Activated naive CD4-positive, alpha-beta T cell (primary cell): ENCODE measurements at places on chromosomes 1 and 21.

DNA sequence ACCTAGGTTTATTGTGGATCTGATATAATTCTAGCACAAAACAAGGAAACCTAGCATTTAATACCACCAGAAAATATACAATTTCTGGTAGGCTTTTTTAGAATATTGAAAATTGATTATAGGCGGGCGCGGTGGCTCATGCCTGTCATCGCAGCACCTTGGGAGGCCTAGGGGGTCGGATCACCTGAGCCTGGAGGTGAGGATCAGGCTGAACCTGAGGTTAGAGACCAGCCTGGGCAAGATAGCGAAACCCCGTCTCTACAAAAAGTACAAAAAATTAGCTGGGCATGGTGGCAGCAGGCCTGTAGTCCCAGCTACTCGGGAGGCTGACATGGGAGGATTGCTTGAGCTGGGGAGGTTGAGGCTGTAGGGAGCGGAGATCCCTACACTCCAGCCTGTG lies 948 bp upstream of the COP1 start:
- no peak for DNase-seq

DNA sequence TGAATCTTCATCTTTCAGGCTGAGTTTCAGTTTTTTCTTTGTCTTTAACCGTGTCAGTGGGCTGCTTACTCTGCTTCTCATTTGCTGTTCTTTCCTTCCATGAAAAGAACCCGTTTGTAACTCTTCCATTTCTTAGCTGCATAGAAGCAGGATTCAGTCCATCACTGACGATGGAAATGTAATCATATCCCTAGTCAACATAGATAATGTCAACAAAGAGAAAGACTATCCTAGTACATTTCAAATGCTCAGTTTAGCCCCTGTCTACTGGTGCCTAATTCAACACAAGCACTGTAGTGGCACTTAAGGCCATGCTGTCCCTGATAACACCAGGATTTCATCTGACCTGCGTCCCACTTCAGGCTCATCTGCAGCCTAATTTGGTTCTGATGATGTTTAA lies 376 bp downstream of the GBP1 start:
- no peak for DNase-seq

- DNase-seq, result no peak
These were observed 58.9 kb downstream of the TGFBR3 start for GRCh38 chr1:91827087-91827458.

DNA sequence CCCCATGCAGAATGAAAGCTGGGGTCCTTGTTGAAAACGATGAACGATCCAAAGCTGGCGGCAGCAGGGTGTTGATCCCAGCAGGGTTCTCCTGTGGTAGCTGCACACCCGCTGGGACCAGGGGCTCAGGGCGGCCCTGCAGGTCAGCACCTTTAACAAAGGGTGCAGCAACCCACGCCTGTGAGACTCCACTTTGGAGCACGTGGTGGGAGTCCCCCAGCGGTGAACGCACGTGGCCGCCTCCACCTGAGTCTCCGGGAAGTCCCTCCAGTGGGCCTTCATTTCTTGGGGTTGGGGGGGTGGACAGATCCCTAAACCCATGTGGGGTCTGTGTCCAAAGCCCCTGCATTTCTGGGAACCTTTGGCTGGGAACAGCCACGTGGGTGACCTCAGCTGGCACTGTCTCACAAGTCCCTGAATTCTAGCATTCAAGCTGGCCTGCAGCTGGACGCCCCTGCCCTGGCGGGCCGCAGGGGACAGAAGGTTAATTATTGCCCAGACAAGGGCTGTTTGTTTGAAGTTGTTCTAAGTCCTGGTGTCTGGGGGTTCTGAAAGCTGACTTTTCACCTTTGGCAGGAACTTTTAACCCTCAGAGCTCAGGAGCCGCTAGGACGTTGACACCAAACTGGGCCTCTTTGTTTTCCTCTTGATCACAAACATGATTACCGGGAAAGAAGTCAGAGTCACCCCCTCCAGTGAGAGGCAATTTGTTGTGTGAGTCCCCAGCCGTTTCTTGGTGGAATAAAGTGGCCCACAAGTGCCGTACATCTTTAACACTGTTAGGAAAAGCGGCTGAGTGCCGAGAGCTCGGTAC lies 64.5 kb downstream of the COL18A1 start:
- DNase-seq, result no peak

GRCh38 chr1:147804942-147805723 lies 44.7 kb upstream of the GJA5 start:
- no peak for DNase-seq

GRCh38 chr1:12130466-12131130 lies 36.2 kb upstream of the TNFRSF1B start:
- DNase-seq, result no peak

DNA sequence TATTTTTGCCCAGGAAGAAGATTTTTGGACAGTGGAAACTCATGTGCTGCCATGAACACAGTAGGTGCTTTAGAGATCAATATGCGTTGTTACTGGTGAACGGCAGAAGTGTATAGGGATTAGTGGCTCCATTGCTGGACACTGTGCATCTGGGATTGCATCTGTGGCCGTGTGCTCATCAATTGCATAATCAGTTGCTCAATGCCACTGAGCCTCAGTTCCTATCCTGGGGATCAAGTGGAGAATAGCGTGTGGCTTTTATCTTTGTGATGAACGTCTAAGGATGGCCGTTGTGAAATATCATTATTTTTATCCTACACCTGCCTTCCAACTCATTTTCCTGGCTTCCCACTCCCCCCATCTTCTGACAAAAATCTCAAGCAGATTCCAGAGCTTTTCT lies 5.4 kb downstream of the TNN start:
- DNase-seq, result no peak

DNA sequence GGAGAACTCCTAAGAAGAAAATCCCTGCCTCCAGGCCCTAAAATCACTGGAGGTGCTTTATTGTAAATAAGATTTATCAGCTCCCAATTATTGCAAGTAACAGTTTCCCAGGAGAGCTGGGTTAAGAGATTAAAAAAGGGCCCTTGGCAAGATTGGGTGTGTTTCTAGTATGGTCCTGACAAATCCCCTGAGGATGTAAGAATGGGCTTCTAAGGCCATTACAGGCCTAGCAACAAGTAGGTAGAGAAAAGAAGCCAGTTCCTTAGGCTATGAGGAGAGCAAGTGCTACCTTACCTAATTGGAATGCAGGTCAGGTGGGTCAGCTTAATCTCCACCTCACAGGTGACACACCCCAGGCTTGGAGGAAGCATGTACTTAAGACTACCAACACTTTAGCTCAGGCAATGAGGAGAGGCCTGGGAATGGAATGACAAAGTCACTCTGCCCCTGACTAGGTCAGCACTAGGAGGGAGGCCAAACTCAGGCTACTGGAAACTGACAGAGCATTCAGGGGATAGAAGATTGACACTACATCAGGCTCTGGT lies 6.8 kb upstream of the OTUD7B start:
- DNase-seq, result no peak

DNA sequence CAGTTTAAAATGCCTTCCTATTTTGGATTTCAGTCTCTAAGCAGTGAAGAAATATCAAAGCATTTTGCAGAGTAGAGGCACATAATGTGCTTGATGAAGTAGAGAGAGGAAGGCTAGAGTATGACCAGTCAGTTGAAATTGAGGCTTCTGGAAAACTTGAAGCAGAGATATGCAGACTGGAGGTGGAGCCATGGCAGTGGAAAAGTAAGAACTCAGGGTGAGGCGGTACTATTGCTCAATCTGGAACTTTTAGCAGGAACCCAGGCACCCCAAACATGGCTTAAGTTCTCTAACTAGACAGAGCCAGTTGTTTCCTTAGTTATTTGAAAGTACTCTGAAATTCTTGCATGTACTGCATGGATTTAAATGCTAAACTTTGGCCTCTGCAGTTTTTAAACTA lies 288.6 kb downstream of the HHAT start:
- no peak for DNase-seq

DNA sequence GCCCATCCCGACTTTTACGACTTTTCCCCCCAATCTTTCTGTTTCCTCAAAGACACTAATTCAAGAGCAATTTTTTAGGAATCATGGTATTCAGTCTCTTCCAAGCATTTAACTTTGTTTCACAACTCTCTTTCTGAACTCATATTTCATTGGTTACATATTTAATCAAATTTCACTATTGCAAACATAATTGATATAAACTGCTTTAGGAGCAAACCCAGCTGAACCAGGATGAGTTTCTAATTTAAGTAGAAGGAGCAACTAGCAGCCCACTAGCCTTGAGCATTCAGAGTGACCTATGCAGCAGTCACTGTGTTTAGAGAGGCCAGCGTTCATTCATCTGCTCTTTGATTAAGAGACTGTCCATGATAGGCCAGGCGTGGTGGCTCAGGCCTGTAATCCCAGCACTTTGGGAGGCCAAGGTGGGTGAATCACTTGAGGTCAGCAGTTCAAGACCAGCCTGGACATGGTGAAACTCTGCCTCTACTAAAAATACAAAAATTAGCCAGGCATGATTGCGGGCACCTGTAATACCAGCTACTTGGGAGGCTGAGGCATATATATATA lies 1.8 kb downstream of the CELA2B start:
- DNase-seq, result no peak

GRCh38 chr1:60575326-60575977 lies 501.9 kb upstream of the C1orf87 start:
- no peak for DNase-seq

GRCh38 chr1:175408986-175409385 lies 216.4 kb upstream of the KIAA0040 start:
- DNase-seq, result no peak

GRCh38 chr1:206932177-206932576 lies 10.4 kb upstream of the FCMR start:
- DNase-seq, result no peak

DNA sequence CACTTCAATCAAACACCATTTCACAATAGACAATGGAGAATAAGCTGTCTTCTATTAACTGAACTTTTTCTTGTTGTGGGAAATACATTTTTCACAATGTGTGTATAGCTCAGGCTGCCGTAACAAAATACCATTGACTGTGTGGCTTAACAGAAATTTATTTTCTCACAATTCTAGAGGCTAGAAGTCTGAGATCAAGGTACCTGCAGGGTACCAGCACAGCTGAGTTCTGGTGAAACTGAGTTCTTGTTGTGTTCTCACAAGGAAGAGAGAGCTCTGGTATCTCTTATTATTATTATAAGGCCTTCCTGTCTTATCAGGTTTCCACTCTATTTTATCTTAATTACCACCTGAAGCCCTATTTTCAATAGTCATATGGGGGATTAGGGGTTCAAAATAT lies 15.4 kb downstream of the ST7L start:
- no peak for DNase-seq

GRCh38 chr1:12001249-12001917 lies 17.9 kb upstream of the MIIP start:
- DNase-seq, result no peak

- DNase-seq, result no peak
These were observed 33.6 kb upstream of the FOXE3 start for GRCh38 chr1:47382399-47382983.

- no peak for DNase-seq
These were observed 39.1 kb upstream of the KIF21B start for GRCh38 chr1:201062511-201063091.

GRCh38 chr1:14698314-14698713 lies 99.8 kb downstream of the KAZN start:
- DNase-seq, result no peak

GRCh38 chr1:54287801-54288211 lies 87.8 kb downstream of the MRPL37 start:
- no peak for DNase-seq

- DNase-seq, result no peak
These were observed 10.4 kb upstream of the SPATC1L start for GRCh38 chr21:46194374-46195334.

GRCh38 chr21:27082431-27083010 lies 115.6 kb upstream of the ADAMTS5 start:
- no peak for DNase-seq

GRCh38 chr21:16071092-16071491 lies 341.3 kb downstream of the USP25 start:
- no peak for DNase-seq

GRCh38 chr1:167645625-167646414 lies 15.8 kb downstream of the RCSD1 start:
- DNase-seq, result no peak

- DNase-seq, result no peak
These were observed 25.0 kb downstream of the SLC37A1 start for GRCh38 chr21:42538479-42539275.

DNA sequence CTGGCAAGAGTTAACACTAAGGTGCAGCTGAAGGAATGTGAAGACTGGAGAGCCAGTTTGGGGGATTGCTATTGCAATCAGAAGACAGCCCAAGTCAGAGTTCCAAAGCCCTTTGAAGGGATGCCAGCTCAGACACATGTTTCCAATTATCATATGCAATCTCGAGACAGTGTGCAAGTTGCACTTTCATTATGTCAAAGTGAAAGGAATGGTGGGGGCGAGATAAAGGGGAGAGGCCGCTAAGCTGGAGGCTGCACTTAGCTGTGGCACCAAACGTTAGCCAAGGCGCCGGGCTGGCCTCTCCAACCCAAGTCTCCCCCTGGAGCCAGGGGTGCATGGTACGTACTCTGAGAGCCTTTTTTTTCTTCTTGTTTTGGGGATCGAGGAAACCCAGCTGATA lies 58.0 kb downstream of the NGF start:
- DNase-seq, result no peak
